ENCODE measurements at places on chromosomes 16 and 17.

- no peak for DNase-seq
Observed at GRCh38 chr17:77666462-77666861, 292.0 kb upstream of the TNRC6C start.

DNA sequence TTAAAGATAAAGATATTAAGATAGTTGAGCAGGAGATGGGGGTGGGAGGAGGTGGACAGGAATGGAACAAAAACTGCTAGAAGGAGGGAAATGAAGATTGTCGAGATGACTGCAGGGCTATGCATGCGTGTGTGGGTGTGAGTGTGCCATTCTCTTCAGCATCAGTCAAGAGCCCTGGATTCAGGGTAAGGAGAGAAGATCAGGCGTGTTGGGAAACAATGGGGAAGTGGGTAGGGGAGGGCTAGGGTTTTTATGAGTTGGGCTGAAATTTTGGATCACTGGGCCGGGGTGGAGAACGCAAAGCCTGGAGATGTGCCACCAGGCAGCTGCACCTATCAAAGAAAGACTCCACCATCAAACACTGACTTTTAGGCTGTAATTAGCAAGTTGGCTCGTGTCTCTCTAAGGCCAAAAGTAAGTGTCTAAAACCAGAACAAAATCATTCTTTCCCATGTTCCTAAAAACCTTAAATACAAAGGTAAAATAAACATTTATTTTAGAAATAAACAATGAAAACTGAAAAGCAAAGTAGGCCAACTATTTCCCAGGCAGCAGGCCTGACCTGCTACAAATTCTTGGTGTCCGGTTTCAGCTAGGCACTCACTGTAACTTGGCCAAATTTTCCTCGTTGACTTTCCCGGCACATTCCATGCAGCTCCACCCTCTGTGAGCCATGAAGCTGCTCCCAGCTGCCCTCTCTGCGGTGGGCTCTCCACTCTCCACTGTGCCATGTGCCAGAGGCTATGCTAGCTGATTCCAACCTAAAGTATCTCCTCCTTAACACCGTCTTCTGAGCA, 4.2 kb downstream of the CDRT4 start:
- DNase-seq: no peak

- no peak for DNase-seq
Observed at GRCh38 chr17:83053739-83054451, 25.5 kb upstream of the METRNL start.

GRCh38 chr17:54353789-54354525, 531.2 kb downstream of the KIF2B start:
- DNase-seq: no peak

GRCh38 chr16:69069504-69069903, 35.9 kb upstream of the HAS3 start:
- no peak for DNase-seq

DNA sequence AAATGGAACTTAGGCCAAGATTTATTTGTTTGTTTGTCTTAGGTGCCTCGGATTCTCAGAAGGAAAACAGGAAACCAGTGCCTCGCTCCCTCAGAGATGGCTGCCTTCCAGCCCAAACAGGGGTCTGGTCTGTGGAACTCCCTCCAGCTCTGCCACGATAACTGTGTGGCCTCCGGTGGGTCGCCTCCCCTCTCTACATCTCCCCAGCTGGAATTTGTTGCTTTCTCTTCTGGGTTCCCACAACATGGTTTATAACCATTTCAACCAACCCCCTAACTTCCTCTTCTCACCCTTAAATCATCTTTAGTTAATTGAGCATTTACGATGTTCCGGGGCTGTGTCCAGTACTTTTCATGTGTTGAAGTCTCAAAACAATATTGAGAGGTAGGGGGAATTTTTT, 30.9 kb upstream of the PLLP start:
- DNase-seq: no peak

GRCh38 chr17:64736804-64737492, 74.8 kb upstream of the SMURF2 start:
- DNase-seq: peak; percentile 29

- no peak for DNase-seq
Observed at GRCh38 chr17:14294876-14295275, 6.0 kb upstream of the HS3ST3B1 start.

DNA sequence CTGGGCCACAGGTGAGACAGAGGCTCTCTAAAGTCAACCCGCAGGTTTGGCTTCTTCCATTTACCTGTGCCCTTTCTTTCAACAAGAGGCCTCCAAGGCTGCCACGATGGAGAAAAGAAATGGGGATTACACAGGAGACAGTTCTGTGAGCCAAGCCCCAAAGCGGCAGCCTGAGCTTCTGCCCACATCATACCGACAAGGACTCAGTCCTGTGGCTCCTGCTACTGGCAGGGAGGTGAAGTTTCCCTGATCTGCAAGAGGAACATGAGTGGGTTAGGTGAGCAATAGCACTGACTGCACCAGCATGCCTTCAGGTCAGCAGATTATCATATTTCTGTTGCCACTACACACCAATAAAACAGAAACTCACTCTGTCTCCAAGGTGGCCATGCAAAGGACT, 800.0 kb downstream of the KCNJ18 start:
- no peak for DNase-seq

DNA sequence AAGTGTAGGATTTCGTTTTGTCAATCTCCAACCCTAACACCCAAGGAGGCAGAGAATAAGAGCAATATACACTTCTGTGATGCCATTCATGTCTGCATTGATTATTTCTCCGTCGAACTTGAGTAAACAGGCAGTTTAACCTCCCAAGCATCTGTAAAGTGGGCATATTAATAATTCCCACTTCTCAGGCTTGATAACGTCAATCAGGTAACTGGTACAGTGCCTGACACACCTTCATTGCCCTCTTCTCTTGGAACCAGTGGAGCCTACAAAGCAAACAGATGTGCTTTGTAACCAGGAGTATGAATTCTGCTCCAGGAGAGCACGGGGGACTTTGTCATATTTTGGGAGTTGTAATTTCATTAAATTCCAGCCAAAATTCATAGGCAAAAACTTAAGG, 32.5 kb upstream of the PLCG2 start:
- no peak for DNase-seq

DNA sequence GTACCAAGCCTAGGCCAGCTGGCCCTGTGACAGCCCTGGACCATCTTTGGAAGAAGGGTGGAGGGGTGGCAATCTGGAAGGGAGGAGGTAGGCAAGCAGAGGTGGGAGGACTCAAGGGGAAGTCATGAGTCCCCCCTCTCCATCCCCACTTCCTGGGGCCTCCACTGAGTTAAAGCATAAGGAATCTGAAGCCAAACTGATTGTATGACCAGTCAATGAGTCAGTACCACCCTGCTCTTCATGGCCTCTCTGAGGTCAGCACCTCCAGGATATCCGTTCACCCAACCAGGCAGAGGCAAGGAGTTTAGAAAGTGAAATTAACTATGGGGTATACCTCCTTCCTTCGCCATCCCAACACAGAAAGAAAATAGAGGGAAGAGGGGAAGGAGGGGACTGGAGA, 272.7 kb downstream of the SOX9 start:
- no peak for DNase-seq

DNA sequence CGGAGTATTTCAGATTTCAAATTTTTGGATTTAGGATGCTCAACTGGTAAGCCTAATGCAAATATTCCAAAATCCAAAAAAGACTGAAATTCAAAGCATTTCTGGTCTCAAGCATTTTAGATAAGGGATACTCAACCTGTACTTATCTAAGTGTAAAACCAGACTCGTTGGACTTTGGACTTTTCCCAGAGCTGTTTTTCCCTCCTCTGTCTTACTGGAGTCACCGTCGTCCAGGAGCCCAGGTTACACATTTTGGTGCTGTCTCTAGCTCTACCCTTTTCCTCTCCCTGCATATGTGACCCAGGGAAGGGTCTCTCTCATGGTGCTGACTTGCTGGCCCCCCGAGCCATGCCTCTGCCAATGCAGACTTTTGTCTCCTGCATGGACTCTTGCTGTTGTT, 46.0 kb upstream of the MMP2 start:
- DNase-seq: no peak

DNA sequence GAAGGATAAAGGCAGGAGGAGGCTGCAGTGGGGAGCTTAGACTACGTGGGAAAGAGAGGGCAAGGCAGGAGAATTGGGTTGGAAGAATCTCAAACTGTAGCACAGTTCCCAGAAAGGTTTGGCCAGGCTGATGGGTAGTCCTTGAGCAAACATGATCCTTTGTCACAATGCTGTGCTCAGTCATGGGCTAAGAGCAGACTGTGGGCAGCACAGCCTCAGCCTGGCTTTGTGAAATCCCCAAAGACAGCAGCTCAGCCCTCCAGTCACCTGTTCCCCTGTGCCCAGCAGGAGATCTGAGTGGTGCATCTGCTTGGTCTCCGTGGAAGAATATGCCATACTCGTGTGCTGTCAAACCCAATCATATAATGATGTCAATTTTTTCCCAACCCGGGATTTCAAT, 10.6 kb upstream of the ENGASE start:
- DNase-seq: no peak

- DNase-seq: no peak
Observed at GRCh38 chr17:76562734-76563148, 22.9 kb downstream of the PRCD start.

GRCh38 chr17:19370493-19370960, 7.8 kb upstream of the MAPK7 start:
- no peak for DNase-seq

DNA sequence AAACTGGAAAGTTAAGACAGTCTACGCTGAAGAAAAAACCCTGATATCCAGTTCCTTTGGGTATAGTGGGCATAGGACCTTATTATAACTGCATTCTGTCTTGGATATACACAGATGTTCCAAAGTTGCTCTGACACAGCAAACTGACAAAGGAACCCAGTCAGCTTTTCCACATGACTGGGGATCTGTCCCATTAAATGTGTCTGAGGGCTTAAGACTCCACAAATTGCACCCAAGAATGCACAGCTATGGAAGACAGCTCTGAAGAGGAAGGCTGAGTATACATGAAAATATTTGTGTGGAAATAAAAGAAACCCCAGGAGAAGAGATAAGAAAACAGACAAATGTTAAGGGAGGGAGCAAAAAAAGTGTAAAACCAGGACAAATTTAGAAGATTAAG, 114.1 kb downstream of the SPAG9 start:
- no peak for DNase-seq

DNA sequence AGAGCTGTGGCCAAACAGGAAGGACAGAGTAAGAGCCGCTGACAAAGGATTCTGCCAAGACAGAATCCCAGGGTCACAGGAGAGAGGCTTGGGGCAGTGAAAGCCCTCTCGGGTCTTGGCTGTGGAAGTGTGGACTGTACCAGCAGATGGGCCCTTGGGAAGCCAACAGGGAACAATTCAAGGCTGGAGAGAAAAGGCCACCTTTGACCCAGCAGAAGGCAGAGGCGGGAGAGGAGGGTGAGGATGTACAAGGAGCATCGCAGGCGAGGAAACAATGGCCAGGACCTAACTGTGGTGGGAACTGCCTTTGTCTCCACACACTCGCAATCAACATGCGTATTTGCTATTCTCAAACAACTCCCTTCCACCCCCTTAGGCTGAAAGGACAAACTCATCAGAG, 15.7 kb downstream of the CARHSP1 start:
- DNase-seq: no peak

DNA sequence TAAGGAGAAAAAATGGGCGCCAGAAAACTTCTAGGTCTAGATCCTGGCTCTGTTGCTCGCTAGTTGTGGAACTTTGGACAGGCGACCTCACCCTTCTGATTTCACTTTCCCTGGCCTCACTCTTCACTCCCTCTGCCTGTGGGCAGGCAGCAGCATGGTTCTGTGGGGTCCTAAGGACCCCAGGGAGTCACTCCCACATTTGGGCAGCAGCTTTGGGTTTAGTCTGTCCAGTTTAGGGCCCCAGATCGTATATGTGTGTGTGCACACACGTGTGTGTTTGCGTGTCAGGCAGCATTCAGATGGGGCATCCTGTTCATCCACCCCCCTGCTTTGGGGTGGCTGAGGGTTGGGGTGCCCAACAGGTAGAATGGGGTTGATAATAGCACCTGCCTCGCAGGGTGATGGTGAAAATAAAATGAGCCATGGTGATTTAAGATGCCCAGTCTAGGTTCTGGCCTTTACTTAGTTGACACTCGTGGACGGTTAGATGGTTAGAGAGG, 102.2 kb downstream of the RAB11FIP4 start:
- no peak for DNase-seq

DNA sequence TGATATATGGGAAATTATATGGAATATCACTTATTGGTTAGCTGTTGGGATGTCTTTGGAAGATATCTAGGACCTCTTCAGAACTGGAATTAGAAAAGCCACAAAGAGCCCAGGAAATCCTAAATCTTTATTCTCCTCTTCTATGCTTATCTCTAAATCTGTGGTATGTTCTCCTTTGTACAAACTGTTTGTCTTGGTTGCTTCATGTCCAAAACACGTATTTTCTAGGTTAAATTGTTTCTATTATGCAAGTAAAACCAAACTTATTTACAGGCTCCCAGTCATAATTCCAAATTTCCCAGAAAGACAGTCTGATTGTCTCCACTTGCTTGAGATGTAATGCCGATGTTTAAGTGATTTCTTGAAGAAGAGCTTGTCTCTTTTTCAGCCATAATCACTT, 650.9 kb downstream of the CDH11 start:
- no peak for DNase-seq

- no peak for DNase-seq
Observed at GRCh38 chr16:57870753-57871454, 68.6 kb upstream of the KIFC3 start.

- DNase-seq: no peak
Observed at GRCh38 chr17:66514227-66514806, 211.9 kb downstream of the PRKCA start.

- no peak for DNase-seq
Observed at GRCh38 chr16:7017006-7017662, 315.5 kb upstream of the RBFOX1 start.

DNA sequence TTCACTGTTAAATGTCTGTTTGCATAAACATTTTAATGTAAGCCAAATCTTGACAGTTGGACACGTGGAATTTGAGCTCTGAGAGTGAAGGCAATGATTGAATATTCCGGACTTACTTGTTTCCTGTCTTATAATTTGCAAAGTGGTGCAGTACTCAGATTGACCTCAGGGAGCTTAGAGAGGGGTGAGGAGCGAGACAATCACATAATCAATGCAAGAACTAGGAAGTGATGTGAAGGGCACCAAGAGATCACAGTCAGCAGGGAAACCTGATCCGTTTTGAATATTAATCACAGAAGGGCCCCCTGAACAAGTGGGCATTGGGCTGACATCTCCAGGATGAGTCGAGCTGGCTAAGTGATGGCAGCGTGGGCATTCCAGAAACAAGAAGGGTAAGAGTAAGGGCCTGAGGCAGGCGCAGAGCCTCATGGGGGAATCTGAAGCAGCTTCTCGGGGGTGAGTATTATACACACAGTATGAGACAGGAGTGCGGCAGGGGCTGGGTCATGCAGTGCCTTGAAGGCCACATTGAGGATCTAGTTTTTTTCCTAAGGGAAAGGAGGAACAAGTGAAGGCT, 26.1 kb downstream of the TEX2 start:
- no peak for DNase-seq

GRCh38 chr17:8643855-8644506, 13.5 kb upstream of the MYH10 start:
- no peak for DNase-seq

DNA sequence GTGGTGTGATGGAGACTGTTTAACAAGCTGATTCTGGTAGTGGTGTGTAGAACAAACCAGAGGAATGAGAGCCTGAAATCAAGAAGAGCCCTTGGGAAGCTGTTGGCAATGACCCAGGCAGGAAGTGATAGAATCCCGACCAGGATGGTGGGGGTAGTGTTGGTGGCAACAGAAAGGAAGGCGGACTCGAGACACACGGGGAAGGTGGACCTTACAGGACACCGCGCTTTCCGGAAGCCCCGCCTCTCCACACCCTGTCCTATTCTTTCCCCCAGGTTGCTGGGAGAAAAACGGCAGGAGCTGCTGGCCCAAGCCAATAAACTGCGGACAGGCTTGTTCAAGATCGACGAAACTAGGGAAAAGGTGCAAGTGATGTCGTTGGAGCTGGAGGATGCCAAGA, 30.0 kb upstream of the KDM6B start:
- no peak for DNase-seq
